ENCODE measurements at places on chromosomes 2 and 18.

DNA sequence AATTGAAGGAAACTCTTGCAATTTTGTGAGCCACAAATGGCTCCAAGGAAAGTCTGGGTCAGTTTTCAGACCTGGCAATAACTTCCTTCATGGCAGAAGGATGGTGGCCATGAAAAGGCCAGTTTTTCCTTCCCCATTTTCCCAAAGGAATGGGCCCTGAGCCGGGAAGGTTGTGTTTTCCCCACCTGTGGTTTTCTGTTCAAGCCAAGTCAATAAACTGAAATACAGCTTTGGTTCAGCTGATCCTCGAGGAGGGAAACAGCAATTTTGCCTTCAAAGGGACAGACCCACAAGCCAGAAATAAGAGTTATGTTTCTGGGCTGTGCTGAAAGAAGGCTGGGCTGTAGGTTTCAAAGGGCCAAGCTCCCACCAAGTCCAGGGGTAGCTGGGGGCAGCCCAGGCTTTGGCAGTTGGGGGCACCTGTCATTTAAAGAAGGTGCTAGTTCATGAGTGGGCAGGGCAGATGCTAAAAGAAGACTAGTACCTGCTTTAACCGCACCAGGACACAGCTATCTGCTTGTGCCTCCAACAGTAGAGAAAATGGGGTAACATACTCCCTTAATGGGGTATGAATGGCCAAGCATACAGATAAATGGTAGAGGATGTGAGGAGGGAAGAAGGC is 97.0 kb downstream of the TTC32 start:
- DNase-seq, result no peak

DNA sequence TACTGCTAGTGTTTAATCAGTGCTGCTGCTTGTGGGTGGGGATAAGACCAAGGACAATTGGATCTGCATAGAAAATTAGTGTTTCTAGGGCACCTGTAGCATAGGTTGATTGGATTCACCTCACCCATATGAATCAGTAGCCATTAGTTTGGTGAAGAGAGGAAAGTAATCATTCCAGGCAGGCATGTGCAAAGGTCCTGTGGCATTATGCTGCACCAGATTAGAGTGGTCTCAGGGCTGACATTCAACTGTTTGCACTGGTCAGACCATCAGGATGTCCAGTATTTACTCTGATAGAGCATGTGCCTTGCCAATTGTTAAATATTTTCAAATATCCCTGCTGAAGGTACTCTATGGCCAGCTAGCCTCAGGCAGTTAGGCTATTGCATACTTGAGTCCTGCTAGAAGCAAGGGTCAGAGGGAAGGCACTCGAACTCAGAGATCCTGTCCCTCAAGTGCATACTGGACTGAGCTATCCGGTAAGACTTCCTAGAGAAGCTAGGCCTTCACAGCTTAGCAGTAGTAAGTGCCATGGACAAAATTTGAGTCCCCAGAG is 64.7 kb downstream of the SKA1 start:
- DNase-seq, result no peak

DNA sequence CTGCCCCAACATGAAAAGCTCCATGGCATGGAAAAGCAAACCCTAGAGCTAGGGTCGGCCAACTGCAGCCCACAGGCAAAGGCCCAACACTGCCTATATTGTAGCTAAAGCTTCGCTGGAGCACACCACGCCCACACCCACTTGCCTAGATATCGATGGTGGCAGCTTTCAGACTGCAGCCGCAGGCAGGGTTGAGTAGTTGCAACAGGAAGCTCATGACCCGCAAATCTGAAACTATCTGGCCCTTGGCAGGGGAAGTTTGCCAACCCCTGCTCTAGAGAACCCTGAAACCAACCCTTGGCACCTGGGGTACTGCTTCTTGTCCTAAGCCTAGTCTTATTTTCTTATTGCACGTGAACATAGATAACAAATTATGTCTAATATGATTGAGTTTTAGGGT is 250.0 kb downstream of the SOX11 start:
- DNase-seq, result no peak

DNA sequence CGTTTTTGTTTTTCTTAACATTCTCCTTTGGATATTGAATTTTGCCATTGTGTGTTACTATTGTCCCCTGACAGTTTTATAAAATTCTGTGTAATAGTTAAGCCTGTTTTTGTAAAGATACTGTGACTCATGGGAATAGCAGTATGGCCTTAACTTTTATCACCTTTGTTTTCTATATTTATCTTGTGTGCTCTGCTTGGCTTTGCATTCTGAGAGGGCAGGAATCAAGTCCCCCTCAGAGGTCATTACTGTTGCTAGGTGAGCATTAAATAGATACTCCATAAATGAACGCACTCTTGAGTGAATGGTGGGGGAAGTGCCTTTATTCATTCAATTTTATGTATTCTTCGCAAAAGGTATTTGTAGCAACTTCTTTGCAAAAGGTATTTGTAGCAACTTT is 160.0 kb downstream of the PHLPP1 start:
- DNase-seq, result no peak

- no peak for DNase-seq
These were observed 40.4 kb upstream of the CDC42EP3 start for GRCh38 chr2:37711831-37712230.

GRCh38 chr2:36446294-36446693 is 90.7 kb downstream of the CRIM1 start:
- no peak for DNase-seq

- DNase-seq, result peak; percentile 87
These were observed 11.5 kb downstream of the SPRED2 start for GRCh38 chr2:65420712-65421431.

DNA sequence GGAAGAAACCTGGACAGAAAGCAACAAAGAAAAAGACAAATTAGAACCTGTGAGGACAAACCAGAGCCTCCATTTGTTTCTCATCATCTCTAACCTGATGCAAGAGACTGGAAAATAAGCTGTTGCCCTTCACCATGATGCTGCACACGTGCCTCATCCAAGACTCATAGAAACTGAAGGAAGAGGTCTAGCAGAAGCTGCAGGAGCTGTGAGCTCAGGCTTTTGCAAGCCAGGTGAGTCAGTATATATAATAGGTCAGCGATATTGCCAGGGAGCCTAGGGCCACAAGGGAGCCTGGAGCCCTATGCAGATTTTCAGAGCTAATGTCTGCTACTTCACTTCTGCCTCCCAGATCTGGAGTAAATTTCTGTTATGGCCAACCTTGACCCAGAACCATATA is 163.1 kb downstream of the LNPK start:
- no peak for DNase-seq

- no peak for DNase-seq
These were observed 116.1 kb upstream of the RAB12 start for GRCh38 chr18:8493141-8493540.

DNA sequence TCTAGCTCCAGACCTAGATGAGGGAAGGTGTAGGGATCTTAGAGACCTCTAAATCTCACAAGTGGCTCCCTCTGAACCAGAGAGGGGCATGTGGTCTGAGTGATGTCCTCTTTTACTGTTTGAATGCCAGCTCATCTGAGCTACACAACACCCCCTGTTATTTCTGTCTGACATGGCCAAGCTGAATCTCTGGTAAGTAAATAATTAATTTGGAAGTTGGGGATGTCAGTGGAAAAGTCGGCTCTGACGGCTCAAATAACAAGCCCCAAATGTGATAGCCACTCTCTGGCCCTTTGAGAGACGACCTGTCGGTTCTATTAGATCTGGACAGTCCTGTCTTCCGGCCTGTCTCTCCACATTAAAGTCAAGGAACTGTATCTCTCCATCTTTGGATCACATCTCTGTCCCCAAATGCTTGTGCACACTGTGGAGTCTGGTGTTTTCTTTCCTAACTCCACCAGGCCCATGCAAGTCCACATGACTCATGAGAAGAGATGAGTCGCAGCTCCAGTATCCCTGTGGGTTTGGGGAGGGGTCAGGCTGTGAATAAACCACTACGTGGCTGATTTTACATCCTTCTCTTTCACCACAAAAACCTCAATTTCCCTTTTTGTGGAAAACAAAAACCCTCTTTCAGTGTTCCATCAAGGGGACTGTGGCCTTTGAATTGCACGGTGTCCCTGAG is 52.5 kb downstream of the SETBP1 start:
- peak; percentile 88 for DNase-seq

DNA sequence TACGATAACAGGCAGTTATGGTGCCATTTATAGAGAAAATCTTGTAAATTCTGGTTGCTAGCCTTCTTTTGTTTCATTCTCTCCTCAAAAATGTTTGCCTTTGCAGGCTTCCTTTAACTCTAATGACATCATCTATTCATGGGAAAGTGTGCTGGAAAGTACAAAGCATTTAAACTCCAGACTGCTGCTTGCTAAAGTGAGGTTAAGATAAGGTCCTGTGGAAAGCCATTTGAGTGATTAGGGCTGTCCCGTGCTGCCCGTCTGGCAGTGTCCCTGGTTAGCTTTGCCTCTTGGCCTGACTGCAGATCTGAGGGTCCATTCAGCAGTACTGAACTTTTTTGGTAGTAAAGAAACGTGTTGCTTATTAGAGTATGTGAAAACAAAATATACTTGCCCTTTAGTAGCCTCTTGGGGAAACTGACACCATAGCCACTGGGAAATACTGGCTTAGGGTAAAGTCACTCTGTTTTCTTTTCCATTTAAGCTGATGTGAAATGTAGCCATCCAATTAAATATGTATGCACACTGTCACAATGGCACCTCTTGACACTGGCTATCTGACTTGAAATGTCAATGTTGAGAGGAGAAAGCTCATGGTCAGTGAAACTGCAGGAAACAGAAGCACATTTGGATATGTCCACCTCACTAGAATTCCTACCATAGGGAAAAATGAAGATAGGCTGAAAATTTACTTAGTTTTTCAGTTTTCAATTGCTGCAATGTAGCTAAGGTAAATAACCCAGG is 321.5 kb downstream of the SLC8A1 start:
- DNase-seq, result no peak

- DNase-seq, result no peak
These were observed 492.5 kb downstream of the SOX11 start for GRCh38 chr2:6184532-6185292.
